ENCODE measurements at places on chromosomes 2 and 18.

GRCh38 chr18:77079954-77080682, 52.5 kb downstream of the MBP start:
- no peak for DNase-seq

DNA sequence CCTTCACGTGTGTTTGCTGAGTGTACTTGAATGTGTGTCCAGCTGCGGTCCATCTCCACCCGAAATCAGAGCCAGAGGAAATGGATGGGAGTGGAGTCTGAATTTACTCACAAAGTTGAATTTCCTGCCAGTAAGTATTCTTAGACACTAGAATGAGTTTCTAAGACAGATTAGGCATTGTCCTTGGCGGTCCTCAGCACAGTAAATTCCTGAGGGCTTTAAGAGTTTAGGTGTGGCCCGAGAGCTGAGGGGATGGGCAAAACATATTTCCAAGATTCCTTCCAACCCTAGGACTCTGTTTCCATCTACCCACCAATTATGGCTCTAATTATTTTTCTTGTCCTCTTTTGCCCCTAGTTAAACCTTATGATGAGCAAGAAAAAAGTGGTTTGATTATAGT, 90.3 kb upstream of the PHLPP1 start:
- DNase-seq, result no peak

GRCh38 chr2:40543381-40543780, 91.5 kb upstream of the SLC8A1 start:
- no peak for DNase-seq

DNA sequence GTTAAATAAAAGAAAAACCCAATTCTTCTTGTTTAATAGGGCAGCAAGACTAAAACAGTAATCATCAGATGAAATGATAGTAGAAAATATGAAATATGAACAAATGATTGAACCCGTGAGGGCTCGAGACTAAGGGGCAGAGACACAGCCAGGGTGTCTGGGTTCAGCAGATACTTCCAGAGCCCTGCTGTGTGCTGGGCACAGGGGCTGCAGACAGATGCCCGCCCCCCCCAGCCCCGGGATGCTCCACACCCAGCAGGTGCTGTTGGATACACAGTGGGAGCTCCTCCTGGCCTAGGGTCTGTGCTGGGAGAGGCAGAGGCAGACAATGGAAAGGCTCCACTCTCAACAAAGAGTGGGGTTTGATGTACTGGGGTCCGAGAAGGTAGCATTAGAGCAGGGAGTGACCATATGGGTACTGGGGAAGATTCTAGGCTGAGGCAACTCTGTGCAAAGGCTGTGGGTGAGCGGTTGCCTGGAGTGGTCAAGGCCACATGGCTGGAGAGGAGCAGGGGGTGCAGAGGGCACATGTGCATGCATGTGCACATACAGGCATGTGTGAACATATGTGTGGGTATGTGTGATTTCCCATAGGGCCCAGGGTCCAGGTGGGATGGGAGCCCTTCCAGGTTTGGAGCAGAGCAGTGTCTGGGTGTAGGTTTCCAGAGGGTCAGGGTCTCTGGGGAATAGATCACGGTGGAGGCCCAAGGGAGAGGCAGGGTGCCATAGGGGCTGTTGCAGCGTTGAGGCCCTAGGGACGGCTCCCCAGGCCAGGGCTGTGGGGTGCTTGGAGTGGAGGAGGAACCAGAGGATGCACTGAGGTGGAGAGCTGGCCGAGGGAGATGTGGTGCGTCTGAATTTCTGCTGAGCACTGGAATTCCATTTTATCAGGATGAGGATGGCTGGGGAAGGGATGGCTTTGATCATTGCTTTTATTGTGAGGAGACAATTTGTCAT, 36.7 kb downstream of the LDLRAD4 start:
- no peak for DNase-seq

GRCh38 chr2:21084401-21084800, 39.4 kb upstream of the TDRD15 start:
- no peak for DNase-seq

DNA sequence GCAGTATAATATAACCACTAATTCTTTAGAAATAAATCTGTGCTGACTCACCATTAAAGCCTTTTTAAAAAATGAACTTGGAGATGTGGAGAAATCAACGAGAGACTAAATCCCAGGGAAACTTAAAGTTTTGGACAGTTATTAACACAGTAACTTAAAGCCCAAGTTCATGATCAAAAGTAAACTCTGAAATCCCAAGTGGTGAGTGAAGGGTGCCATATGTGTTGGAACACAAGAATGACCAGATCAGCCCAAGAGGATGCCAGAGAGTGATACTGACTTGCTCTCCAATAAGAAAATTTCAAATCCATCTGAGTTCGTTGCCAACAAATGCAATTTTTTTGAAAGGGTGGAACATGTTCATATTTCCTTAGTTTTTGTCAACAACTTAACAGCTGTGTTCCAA, 838.1 kb upstream of the ACVR2A start:
- DNase-seq, result no peak

DNA sequence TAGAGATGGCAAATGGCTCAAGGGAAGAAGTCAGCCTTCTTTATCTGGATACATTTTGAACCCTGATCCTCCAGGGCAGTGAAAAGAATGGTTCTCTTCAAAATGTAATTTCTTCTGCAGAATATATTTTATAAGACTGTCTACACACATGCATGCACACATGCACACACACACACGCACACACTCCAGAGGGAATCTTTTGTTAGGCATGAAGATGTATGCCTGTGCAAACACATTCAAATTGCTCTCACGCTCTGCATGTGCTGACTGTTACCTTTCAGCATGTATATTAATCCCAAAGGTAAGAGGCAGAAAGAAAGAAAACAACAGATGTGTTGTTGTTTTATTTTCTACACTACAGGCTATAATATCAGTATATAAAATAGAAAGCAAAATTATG, 43.2 kb downstream of the SLC5A7 start:
- DNase-seq, result no peak

- no peak for DNase-seq
Measured at GRCh38 chr2:64175419-64176197, 31.4 kb upstream of the PELI1 start.

GRCh38 chr18:23958036-23958435, 56.5 kb upstream of the TTC39C start:
- no peak for DNase-seq

Data from Caki2 (cell line).